Stimulated activated CD8-positive, alpha-beta memory T cell treated with anti-CD3 and anti-CD28 coated beads, Interleukin-4, amount 100 ng/mL, for 24 hours (primary cell): ENCODE measurements at places on chromosomes 6 and 20.

DNA sequence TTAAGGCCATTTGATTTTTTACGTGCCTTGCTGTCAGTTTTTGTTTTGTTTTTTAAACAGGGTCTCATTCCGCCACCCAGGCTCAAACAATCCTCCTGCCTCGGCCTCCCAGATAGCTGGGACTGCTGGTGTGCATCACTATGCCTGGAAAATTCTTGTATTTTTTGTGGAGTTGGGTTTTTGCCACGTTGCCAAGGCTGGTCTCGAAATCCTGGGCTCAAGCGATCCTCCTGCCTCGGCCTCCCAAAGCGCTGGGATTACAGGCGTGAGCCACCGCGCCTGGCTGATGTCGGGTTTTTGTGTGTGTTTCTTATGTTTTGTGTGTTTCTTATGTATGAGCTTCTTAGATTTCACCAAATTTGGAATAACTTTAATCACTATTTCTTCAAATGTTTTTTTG lies 104.8 kb downstream of the TAF4 start:
- no peak for DNase-seq

DNA sequence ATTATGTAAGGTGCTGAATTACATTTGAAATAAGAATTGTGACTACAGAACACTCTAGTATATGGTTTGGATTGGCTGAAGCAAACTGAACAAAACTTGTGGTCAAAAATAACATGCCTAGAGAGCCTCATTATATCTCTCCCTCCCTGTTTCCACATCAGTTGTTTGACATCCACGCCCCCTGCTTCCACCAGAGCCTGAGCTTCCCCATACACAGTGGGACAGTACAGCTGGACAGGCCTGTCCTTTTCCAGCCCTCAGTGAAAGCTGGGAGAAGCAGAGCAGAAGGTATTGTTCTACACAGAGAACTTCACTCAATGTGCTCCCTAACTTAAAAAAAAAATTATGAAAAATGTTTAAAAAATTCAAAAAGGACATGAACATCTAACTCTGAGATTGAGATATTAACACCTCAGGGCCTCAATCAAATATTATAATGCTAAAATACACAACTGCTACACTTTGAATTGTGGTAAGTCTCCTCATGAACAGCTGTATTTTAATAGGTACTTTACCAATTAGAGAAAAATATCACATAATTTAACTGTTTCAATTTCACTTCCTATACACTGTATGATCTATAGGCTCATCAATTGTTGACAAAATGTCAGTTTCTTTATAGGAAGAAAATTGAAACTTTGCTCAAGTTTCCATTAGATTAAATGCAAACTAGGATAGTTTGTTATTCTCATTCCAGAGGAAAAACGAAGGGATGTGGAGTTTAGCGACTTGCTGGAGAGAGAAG lies 44.9 kb upstream of the SCML4 start:
- DNase-seq, result no peak

- DNase-seq, result no peak
These were observed 5.6 kb upstream of the SLC17A9 start for GRCh38 chr20:62946918-62947317.

GRCh38 chr6:24524805-24525204 lies 30.0 kb downstream of the ALDH5A1 start:
- DNase-seq, result no peak

DNA sequence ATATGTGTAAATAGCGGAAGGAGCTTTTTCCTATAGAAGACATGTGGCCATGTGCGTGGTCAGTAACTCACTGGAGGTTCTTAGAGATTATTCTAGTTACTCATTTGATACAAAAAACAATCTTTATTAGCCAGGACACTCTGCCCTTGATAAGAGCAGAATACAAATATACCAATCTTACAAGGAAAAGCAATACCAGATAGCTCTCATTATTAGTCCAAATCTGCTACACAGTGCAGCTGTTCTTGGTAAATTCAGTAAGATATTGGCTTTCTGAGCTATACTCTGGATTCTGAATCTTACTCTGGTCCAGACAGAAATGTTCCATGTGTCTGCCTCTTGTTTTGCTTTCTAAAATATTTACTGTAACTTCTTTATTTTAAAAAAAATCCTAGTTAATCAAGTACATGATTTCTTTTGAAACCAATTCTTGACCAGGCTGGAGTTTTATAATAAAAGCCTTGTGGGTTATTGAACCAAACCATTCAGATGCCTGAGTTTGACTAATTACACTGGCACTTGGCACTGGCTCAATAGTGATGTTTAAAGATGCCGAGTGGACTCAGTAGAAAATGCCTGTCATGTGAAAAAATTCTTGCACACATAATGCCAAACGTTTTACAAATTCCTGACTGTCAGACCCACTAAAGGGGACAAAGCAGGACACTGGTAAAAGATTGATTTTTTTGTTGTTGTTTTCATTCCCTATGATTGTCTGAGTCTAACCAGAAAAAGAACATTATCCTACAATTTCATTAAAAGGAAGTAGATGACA lies 242.8 kb upstream of the TCF21 start:
- no peak for DNase-seq

DNA sequence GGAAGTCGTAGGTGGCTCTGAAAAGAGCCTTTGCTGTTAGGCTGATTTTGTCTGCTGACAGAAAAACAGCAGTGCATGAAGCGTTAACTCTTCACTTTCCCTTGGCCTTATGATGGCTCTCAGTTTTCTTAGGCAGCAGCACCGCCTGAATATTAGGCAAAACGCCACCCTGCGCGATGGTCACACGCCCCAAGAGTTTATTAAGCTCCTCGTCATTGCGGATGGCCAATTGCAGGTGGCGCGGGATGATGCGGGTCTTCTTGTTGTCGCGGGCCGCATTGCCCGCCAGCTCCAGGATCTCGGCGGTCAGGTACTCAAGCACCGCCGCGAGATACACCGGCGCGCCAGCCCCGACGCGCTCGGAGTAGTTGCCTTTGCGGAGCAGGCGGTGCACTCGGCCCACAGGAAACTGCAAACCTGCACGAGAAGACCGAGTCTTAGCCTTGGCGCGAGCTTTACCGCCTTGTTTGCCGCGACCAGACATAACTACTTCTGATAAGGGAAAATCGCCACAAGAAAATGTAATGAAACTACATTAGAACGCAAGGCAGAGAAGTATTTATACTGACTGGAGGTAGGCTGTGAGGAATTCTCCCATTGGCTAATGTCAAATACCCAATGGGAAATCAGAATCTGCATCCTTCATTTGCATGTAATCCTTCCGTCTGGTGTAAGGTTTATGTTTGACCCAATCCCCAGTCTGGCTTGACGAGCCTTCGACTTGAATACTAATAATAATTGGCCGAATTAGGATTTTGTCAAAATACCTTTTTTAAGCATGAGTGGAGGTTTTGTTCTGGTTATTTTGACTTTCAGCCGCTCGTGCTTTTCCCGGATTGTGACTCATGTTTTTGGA lies 53.9 kb upstream of the HFE start:
- peak; percentile 36 for DNase-seq

DNA sequence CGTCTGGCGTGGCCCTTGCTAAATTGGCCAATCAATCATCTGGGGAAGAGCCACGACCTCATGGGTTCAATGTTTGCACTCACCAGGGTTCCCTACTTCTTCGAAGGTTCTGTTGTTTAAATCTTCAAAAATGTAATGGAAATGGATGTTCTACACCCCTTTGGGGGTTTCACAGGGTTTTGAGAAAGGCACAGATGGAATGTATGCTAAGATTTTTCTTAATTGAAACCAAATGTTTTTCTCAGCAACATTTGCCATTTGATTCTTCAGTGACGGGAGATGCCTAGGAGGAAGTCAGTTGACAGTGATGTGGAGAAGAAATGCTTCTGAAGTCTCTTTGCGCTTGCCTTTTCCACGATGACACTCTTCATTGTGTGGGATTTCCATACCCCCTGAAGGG lies 312.3 kb downstream of the ESR1 start:
- no peak for DNase-seq

DNA sequence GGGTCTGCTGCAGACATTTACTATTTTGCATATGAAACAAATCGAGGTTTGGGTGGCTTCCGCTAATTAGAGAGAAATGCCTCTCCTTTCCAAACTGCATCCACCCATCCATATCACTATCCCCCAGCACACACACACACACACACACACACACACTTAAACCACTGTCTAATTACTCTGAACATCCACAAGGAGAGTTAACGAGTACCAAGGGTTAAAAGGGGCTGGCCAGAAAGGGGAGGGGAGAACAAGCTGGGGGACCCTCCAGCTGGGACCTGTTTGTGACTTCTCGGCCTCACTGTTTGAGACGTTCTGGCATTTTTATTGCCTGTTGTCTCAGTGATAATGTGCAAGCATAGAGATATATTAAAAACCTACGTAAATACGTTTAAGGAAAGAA lies 261.2 kb downstream of the FOXC1 start:
- no peak for DNase-seq

DNA sequence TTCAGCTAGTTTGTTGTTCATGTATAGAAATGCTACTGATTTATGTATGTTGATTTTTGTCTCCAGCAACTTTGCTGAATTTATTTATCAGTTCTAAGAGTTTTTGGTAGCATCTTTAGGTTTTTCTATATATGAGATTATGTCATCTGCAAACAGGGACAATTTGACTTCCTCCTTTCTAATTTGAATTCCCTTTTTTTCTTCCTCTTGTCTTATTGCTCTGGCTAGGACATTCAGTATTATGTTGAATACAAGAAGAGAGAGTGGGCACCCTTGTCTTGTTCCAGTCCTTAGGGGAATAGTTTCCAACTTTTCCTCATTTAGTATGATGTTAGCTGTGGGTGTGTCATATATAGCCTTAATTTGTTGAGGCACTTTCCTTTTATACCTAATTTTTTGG lies 58.2 kb downstream of the CDH26 start:
- no peak for DNase-seq

GRCh38 chr20:8587810-8588209 lies 455.7 kb downstream of the PLCB1 start:
- no peak for DNase-seq

GRCh38 chr6:3061501-3061941 lies 6.8 kb upstream of the RIPK1 start:
- no peak for DNase-seq

DNA sequence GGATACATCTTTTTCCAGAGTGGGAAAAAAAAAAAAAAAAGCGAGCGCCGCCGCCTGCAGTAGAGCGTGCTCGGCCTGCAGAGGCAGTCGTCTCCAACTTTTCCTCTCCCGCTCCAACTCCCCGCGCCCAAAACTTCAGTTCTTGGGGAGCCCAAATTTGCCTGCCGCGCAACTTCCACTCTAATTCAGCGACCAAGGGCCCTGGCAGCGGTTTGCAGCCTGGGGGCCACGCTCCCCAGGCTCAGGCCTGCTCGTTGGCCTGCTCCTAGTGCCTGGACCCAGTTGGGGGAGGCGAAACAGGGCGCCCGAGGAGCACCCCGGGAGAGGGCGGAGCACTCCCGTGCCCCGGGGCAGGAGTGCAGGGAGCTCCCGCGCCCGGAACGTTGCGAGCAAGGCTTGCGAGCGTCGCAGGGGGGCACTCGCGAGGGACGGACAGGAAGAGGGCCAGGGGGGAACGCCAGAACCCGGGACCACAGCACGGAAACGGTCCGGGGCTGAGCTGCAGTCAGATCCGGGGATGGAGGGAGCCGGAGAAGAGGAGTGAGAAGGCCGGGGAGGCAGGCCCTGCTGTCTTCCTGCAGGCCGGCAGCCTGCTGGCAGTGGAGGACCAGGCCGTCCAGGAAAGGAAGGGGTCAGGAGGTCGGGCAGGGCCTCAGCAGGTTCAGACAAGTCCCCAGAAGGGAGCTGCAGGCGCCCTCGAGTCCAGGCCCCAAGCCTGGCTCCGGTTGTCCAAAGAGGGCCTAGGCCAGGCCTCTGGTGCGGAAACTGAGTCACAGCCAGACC lies at the start of gene STX16:
Gene STX16, plus strand, starts transcription at position 508 of the 783 bp plus-strand sequence. CDS start 724 bp downstream, outside the sequence.
- peak; percentile 81 for DNase-seq

DNA sequence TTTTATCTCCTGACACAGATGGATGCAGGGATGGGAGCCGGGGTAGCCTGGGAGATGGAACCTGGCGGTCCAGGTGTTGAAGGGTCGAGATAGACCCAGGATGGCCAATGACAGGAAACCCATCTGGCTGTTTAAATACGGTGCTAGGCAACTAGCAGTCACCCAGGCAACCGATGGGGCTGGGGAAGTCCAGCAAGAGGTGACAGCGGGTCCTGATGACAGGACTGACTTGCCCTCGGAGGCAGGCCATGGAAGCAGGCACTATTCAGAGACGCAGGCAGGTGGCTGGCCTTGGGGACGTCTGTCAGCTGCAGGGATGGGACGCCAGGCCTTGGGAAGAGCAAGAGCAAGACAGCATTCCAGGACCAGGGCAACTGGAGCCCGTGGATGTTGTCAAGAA lies 135.4 kb upstream of the RALGAPA2 start:
- DNase-seq, result no peak

DNA sequence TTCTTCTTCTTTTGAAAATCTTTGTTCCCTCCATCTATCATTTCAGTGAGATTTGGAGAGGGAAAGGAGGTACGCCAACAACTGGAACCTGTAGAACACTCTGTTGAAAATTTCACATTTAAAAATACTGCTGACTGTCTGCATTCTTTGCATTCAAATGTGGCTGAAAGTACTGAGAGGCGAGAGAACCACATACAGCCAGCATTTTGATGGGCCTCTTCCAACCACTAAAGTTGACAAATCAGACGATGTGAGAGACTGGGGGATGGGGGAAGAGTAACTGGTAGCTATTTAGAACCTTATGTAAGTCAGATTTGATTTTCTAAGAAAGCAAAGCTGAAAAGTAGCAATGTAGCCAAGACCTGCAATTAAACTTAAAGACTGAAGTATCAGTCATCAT lies 77.5 kb downstream of the FKBP5 start:
- DNase-seq, result no peak
